NCI-H2171 treated with DMSO at 0.1 percent for 48 hours (cell line): ENCODE measurements at places on chromosomes 5 and 9.

DNA sequence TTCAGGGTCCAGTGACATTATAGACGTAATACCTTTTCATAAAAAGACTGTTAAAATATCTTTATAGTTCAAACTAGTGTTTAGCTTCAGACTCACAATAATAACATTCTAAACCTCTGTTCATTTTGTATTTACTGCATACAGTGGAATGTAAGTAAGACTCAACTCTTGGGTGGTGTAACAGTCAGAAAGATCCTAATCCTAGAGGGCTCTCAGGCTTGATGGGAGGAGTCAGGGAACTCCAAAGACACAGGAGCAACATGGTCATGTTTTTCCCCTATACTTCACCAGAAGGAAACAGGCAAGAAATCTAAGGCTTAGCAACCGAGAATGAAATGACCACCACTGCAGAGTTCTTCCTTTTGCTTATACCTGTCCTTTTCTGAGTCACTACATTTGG lies 82.6 kb downstream of the MRPS27 start:
- no peak for DNase-seq

GRCh38 chr9:4959031-4959430 lies 26.0 kb upstream of the JAK2 start:
- DNase-seq: no peak

DNA sequence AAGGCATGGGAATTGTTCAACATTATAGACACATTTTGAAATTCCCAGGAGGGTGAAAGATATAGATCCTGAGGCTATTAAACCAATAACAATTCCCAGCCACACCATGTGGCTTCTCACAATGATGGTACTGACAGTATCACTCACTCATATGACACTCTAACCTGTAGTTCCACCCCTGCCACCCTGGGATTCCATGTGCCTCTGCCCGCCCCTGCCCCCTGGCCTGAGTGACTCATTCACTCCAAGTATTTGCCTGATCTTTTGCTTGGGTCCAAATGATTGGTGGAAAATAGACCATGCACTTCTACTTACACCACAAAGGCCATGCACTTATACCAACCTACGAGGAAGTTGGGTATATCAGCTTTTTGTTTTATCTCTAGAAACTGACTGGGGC lies 305.2 kb upstream of the DAB2 start:
- DNase-seq: no peak

DNA sequence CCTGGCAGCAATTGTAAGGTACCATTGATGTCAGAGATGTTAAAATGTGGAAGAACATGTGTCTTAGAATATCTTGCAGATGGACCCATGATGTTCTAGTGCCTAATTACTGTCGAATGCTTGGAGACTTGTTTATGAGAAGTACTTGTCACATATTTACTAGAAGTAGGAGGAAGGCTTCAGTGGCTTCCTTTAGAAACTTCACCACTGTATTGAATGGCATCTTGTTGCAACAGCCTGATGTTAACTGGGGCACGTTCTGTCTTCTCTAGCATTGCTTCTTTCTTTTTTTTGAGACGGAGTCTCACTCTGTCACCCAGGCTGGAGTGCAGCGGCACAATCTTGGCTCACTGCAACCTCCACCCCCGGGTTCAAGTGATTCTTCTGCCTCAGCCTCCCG lies 16.5 kb downstream of the UGCG start:
- no peak for DNase-seq

DNA sequence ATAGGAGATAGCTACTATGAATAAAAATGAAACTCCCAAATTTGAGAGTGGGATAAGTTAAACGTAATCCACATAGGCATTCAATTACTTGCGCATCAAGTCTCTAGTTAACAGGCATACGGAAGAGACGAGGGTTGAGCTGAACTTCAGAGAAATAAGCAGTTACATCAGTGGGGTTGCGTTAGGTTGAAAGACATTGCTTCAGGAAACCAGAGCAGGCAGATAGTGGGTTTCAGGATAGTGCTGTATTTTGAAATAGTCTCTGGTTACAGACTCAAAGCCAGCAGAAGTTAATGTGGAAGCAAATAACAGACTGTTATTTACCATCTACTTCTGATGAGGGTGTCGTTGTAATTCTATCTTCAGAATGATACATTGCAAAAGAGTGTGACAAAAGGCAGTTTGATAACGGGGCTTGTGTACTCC lies 533.4 kb downstream of the PDE4D start:
- DNase-seq: no peak

GRCh38 chr9:132609829-132610228 lies 27.4 kb downstream of the BARHL1 start:
- no peak for DNase-seq

GRCh38 chr5:14879393-14879792 lies 7.8 kb upstream of the ANKH start:
- no peak for DNase-seq

GRCh38 chr5:159341145-159341544 lies 10.9 kb upstream of the IL12B start:
- no peak for DNase-seq

GRCh38 chr5:148887123-148887881 lies 60.9 kb downstream of the ADRB2 start:
- DNase-seq: no peak

GRCh38 chr5:73278693-73279092 lies 105.7 kb downstream of the TMEM174 start:
- peak; percentile 95 for DNase-seq

DNA sequence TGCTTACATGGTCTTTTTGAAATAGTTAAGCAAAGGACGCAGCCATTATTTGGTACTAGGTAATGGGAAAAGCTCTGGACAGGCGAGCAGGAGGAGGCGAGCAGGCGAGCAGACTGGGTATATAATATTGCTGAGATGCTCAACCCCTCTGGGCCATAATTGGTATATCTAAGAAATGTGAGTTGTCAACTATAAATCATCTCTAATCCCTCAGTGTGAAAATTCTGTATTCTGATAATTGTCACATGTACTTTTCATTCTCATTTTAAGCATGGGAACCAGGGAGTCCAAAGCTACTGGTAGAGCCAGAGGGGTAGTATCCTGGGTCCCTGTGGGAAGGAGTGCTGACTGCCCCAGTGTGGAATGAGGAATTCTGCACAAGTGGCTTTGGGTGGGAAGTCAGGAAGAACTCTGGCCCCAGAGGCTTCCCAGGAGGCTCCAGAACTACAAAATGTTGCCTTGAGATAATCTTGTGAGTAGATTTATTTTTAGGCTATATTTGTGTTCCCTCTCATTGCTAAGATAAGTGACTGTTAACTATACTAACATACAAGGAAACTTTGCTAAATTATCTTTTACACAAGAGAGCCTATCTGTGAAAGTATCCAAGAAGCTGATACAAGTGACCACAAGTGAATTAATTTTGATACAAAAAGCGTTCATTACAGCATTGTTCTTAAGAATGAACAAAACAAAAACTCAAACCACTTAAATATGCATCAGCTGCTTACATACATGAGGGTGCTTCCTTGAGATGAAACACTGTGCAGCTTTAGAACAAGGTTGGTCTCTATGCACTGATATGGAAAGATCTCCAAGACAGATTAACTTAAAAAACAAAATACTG lies 70.5 kb upstream of the TNFAIP8 start:
- DNase-seq: no peak
